Cortex of kidney (tissue), 1 donor: ENCODE measurements at places on chromosomes 4 and X.

GRCh38 chr4:127446427-127446885 lies 186.3 kb upstream of the INTU start:
- no peak for DNase-seq

GRCh38 chr4:138032222-138032621 lies 209.9 kb downstream of the SLC7A11 start:
- no peak for DNase-seq

DNA sequence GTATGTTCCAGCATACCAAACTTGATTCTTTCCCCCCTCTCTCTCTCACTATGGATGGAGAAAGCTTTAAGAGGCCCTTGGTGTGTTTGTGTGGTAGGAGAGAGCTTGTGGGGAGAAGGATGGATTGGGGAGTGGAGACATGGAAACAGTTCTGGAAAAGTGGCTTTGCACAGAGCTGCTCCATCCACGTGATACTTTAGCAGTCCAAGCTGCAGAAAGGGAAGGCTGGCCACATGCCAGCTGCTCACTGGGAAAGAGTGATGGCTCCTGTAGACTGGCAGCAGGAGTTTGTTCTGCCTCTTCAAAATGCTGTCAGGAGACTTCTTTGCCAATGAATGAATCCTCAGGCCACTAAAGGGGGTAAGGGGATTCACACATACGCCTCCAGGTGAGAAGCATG lies 21.7 kb upstream of the SEC24B start:
- no peak for DNase-seq

DNA sequence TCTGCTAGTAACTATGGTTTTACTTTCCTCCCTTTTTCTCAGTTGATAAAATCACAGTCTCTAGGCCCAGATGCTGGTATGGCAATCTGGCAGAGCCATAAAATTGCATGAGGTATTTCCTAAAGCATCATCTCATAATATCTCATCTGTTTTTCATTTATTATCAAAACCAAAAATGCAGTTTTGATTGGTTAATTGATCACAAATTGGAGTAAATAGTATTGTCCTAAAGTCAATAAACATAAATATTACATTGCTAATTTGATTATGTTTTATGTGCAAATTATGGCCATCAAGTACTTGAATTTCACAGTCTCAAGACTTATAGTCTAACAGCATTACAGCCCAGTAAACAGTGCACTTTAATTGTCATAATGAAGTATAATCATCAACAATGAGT lies 2365.6 kb downstream of the ARAP2 start:
- no peak for DNase-seq

GRCh38 chr4:663438-664428 lies 10.3 kb downstream of the ATP5ME start:
- DNase-seq, result no peak

GRCh38 chr4:54099748-54100574 lies at the start of gene GSX2:
Gene GSX2 (plus strand): TSS chr4:54100163. CDS start chr4:54100345, 182 bp downstream.
- DNase-seq, result no peak

GRCh38 chrX:68183612-68184214 lies 249.6 kb downstream of the OPHN1 start:
- DNase-seq, result no peak

GRCh38 chrX:38694394-38694793 lies 106.9 kb upstream of the MID1IP1 start:
- no peak for DNase-seq

DNA sequence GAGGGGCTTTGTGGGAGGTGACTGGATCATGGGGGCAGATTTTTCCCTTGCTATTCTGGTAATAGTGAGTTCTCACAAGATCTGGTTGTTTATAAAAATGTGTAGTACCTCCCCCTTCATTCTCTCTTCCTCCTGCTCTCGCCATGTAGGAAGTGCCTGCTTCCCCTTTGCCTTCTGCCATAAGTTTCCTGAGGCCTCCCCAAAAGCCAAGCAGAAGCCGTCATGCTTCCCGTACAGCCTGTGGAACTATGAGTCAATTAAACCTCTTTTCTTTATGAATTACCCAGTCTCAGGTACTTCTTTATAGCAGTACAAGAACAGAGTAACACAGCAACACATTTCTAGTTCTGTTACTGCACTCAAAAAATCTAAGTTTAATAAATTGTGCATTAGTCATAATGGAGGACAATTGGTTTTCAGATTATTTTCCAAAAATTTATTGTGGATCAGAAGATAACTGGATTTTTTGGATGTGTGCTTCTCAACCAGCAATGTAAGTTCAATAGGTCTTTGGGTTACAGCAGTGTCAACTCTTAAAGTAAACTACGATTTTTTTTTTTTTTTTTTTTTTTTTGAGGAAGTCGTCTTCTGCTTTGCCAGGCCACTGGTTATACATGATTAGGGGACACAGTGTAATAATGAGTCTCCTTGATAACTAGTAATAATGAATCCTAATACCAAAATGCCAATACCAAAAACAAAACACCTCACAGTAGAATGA lies 69.9 kb downstream of the CHIC2 start:
- no peak for DNase-seq

GRCh38 chr4:138919094-138919936 lies 96.3 kb upstream of the NOCT start:
- DNase-seq, result no peak

- no peak for DNase-seq
These were observed 332.9 kb downstream of the EPHA5 start for GRCh38 chr4:65337371-65337770.

- DNase-seq, result no peak
These were observed 64.6 kb downstream of the ANAPC4 start for GRCh38 chr4:25441519-25442117.

- no peak for DNase-seq
These were observed 237.6 kb upstream of the NDST3 start for GRCh38 chr4:117796677-117797076.

GRCh38 chr4:87166296-87166854 lies 54.0 kb downstream of the KLHL8 start:
- no peak for DNase-seq

DNA sequence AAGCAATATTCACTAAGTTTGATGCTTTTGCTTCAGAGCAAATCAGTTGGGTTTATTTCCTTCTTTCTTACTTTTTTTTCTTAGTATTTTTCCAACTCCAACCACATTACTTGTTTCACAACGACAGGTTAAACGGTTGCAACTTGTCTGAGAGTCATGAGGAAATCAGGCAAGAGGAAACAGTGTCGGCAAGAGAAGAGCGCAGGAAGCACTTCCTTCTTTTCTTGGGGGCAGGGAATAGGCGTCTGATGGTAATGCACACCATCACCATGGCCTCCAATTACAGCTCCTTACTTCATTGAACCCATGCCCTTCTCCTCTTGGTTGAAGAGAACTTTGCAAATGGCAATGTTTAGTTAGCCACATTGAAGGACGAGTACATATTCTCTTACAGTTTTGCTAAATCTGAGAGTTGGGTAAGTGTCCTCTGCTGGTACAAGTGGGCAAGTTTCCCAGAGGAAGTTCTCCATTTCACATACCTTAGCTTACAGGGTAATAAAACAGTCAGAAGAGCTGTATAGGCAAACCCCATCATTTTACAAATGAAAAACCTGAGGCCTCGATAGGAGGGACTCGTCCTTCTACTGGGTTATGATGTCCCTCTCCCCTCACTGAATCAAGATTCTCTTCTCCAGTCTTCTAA lies 8.3 kb upstream of the CXCL8 start:
- no peak for DNase-seq

DNA sequence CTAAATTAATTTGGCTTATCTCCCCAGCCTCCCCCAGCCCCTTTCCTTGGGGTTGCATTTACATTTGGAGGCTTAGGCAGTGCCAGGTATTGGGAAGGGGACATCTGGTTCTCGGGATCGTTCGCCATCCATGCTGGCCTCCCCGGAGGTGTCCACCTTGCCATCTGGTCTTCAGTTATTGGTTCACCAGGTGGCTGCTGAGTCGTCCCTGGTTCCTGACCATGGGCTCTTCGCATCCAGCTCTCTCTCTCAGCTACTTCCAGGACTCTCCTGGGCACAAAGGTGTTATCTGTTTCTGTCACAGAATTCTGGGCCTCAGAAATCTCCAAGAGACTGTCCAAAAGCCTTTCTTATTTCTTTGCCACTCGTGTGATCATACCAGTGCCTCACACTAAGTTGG lies 75.4 kb upstream of the SCOC start:
- no peak for DNase-seq

DNA sequence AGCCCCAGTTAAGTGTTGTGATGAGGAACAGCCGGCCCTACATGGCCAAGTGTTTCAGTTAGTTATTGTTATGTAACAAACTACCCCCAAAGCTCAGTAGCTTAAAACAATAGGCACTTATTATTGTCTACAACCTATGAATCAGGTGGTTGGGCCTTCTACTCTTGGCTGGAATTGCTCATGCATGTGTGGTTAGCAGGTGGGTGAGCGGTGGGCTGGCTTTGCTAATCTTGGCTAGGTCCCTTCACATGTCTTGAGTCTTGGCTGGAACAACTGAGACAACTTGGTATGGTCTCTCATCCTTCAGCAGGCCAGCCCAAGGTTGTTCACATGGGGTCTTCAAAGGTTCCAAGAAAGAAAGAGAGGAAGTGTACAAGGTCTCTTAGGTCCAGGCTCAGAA lies 54.5 kb upstream of the CHRNA9 start:
- DNase-seq, result no peak

GRCh38 chrX:38987198-38987651 lies 186.0 kb downstream of the MID1IP1 start:
- DNase-seq, result no peak

GRCh38 chr4:3822230-3822947 lies 56.2 kb downstream of the ADRA2C start:
- DNase-seq, result no peak

DNA sequence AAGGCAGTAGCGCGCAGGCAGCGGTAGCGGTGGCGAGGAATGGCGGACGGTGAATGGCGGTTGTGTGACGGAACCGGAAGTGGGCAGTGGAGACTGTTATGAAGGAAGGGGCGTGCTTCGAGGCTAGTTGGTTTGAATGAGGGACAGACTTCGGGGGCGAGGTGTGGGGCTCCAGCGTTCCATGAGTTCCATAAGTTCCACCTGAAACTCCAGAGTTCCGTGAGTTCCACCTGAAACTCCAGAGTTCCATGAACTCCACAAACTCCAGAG lies 70.2 kb downstream of the FAM47C start:
- no peak for DNase-seq

GRCh38 chrX:41512394-41512793 lies 65.3 kb downstream of the NYX start:
- no peak for DNase-seq

DNA sequence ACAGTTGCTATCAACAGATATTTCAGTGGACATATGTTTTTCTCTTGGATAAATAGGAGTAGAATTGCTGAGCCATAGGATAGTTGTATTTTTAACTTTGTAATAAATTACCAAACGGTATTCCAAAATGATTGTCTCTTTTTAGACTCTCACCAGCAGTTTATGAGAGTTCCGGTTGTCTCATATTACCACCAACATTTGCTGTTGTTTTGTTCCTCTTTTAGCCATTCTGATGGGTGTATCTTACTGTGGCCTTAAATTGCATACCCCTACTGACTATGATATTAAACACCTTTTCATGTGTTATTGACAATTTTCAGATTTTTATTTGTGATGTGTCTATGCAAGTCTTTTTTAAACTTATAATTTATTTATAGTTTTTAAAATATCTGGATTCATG lies 39.7 kb downstream of the SNX25 start:
- DNase-seq, result no peak

DNA sequence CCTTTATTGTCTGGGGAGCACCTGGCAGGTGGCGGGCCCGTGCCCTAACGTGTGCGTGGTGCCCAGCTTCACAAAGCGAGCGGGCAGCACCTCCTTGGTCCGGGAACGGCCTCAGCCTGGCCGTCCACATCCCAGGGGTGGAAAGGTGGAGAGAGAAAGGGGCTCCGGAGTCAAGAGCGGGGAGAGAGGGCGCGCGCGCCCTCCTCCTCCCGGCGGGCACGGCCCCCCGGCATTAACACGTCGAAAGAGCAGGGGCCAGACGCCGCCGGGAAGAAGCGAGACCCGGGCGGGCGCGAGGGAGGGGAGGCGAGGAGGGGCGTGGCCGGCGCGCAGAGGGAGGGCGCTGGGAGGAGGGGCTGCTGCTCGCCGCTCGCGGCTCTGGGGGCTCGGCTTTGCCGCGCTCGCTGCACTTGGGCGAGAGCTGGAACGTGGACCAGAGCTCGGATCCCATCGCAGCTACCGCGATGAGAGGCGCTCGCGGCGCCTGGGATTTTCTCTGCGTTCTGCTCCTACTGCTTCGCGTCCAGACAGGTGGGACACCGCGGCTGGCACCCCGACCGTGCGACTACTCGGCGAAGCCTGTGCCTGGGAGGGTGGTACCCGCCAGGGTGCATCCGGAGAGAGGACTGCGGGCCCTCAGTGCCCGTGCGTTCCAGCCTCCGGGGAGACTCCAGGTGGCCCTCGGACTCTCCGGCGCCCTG lies at the start of gene KIT:
KIT (plus strand) TSS at position 407 of the 701 bp plus-strand sequence; CDS start at position 465, 58 bp downstream.
- DNase-seq, result no peak

DNA sequence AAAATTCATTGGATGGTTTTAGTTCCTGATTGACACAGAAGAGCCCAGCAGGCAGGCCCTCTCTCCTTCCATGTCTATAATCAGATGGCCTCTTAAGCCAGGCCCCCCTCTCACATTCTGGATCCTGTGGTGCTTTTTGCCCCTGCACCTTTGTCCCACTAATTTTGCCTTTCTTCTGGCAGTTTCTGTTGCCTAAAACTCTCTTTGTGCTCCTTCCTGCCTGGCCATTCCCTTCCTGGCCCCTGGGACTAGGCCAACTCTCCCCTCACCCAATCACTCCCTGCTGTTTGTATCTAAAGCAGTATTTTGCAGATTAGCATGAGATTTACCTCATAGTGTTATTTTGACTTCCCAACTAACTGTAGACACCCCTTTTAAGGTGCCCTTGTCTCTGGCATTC lies 42.7 kb upstream of the DDX3X start:
- DNase-seq, result no peak

GRCh38 chr4:152143806-152144205 lies 383.0 kb upstream of the GATB start:
- DNase-seq, result no peak

GRCh38 chr4:7111441-7111840 lies 43.6 kb upstream of the GRPEL1 start:
- no peak for DNase-seq

GRCh38 chr4:106594291-106594952 lies 225.8 kb upstream of the GIMD1 start:
- no peak for DNase-seq

- no peak for DNase-seq
These were observed 42.0 kb upstream of the IGSF1 start for GRCh38 chrX:131331152-131331551.

DNA sequence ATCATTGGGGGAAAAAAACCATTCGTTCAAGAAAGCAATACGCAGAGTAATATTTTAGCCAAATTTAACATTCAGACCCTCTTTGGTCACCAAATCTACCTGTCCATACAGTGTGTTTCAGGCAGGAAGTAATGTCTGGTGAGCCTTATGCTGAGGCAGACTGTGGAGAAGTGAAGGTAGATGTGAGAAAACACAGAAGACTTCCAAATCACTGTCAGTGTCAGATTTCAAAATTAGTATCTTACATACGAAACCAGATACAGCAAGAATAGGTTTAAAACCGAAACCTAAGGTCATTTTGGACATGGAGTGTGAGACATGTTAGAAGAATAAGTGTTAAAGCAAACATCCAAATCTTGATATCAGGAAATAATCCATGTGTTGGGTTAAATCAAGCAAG lies 664.5 kb upstream of the HTR2C start:
- no peak for DNase-seq

GRCh38 chrX:31445542-31445941 lies 373.7 kb upstream of the FTHL17 start:
- no peak for DNase-seq

- no peak for DNase-seq
These were observed 145.4 kb downstream of the PTTG2 start for GRCh38 chr4:38105475-38106220.

GRCh38 chr4:125397226-125397625 lies 82.5 kb downstream of the FAT4 start:
- no peak for DNase-seq

GRCh38 chr4:112378858-112379257 lies 81.7 kb downstream of the ALPK1 start:
- DNase-seq, result no peak
